ENCODE measurements at places on chromosomes 16 and 17. TPM values are rescaled to one million over a fixed set of nuclear protein-coding genes. Genes with fewer than 3 reads are reported as not detected.
A peak's percentile ranks its signal among the peaks of the same experiment; 100 is the strongest.

DNA sequence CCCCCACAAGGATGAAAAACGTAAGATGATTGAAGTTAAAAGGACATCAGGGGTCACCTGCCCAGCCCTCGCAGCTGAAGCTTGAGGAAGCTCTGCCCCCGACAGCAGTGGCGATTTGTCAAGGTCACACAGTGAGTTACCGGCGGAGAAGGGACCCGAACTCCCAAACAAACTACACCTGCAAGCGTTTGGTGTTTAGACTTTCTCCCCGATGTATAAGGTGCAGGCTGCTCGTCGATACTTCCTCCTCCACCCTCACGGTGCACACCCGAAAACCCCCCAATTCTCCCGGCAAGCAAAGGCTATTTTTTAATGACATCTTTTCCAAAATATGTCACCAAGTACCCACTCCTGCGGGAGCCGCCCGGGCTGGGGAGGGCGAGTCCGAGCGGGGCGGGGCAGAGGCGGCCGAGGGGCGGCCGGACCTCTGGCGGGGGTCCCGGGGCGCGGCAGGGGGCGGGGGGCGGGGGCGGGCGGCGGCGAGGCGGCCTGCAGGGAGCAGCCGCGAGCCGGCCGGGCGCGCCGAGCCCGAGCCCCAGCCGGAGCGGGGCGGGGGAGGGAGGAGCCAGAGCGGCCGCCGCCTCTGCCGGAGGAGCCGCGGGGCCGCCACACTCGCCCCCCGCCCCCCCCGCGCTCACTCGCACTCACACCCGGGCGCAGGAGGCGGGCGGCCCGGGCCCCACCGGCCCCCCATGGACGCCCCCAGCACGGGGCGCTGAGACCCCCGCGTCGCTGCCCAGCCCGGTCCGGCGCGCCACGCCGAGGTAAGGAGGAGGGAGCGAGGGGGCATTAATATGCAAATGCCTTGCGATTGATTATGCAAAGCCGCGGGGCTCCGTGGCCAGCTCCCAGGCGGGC, at the start of gene THRA:
Gene THRA (plus strand): TSS at position 637 of the 858 bp plus-strand sequence. CDS start 11,524 bp downstream, outside the sequence.
- no peak for DNase-seq

DNA sequence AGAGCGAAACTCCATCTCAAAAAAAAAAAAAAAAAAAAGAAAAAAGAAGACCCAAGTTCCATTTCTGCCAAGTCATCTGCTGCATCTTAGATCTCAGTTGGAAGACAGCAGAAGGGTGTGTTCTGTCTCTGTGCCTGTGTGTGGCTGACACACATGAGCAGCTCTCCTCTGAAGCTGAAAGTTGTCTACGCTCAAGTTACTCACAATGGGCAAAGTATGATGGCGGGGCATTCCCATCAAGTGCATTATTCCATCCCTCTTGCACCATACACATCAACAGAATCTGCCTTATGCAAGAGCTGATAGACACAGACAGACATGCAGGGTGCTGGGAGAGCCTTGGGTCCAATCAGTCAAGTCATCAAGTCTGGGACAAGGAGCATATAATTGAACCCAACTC, 402.2 kb downstream of the XYLT1 start:
- DNase-seq = no peak

ADAD2 gene
- not detected for total RNA-seq

- no peak for DNase-seq
Observed at GRCh38 chr17:42287305-42287976, 857 bp upstream of the STAT5A start.

- peak; percentile 92 for DNase-seq
Observed at GRCh38 chr17:31596382-31597323, 205.2 kb downstream of the RAB11FIP4 start.
